ENCODE measurements at places on chromosomes 7 and 10.

DNA sequence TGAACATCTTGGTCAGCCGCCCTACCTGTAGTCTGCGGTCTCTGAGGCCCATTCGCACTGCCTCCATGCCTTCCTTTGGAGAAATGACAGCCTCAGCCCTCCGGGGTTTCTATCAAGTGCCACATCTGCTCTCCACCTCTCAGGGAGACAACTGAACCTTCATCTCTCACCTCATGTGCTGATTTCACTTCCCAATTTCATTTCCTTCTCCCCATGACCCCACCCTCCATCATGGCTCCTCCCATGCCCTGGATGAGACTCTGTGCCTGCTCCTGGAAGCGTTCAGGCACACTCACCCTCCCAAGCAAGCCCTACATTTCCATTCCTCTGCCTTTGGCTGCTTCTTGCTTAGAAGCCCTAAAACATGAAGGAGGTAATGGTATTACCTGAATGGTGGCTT, 7.8 kb upstream of the SCD start:
- peak; percentile 57 for DNase-seq

DNA sequence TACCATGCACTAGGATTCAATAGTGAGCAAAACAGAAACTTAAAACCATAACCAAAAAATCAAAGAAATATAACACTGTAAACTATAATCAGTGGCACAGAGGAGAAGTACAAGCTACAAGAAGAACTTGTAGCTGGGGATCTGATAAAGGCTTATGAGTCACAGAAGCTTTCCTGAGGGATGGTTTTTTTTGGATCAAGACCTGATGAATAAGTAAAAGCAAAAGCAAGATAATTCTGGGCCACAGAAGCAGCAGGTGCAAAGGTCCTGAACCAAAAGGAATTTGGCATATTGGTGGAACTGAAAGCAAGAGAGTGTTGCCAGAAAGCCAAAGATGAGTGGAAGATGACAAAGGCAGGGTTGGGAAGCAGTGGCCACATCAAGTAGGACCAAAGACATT, 37.4 kb upstream of the BET1 start:
- no peak for DNase-seq

DNA sequence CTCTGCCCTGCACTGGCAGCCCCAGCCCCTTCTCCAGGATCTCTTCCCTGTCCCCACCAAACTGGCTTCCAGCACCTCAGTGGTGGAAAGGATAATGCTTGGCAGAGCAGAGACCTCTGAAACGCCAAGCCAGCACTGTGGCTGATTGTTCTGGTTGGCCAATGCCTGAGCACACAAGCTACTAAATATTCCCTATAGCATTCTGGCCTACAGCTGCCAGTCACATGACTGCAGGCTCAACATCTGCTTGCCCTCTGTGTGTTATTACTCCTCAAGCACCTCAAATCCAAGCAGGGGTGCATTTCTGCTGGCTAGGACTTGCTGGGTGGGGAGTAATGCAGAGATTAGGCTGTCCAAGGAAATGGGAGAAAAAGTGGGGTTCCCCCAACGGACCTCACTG, 6.1 kb downstream of the TBATA start:
- no peak for DNase-seq

DNA sequence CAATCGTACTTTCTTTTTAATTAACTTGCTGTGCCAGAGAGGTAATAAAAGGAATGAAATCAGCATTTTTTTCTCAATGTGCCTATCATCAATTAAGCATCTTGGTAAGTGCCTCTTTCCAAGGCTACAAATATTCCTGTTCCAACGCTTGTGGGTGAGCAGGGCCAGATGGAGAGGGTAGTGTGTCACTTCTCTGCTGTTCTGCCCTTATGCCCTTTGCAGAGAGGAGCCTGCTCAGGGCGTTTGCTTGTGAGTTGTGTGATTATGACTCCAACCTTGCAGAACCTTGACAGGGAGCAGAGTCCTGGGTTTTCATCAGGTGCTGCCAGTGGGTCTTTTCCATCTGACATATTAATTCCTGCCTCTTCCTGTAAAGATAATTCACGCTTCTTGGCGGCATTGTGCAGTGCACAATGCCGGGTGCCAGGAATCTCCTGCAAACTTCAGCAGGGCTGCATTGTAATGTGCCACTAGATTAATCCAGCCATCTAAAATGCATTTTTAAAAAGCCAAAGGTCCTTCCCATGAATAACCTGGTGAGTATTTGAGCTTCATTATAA, 234.4 kb downstream of the ARHGAP12 start:
- DNase-seq: no peak

DNA sequence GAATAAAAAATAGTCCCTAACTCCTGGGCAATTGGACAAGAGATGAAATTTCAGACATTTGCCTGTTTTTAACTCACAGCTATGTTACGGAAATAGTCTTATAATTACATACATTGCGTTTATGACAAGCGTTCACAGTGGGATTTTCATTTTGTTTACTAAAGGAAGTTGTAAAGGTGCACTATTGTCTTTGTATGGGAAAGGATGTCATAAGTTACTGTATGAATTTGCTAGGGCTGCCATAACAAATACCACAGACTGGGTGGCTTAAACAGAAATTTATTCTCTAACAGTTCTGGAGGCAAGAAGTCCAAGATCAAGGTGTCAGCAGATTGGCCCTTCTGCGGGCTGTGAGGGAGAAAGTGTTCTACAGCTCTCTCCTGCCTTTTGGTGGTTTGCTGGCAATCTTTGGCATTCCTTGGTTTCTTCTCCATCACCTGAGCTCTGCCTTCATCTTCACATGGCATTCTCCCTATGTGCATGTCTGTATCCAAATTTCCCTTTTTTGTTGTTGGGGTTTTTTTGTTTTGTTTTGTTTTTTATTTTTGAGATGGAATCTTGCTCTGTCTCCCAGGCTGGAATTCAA, 5.6 kb downstream of the NFE2L3 start:
- no peak for DNase-seq

GRCh38 chr7:84700563-84701370, 486.1 kb downstream of the SEMA3D start:
- no peak for DNase-seq

DNA sequence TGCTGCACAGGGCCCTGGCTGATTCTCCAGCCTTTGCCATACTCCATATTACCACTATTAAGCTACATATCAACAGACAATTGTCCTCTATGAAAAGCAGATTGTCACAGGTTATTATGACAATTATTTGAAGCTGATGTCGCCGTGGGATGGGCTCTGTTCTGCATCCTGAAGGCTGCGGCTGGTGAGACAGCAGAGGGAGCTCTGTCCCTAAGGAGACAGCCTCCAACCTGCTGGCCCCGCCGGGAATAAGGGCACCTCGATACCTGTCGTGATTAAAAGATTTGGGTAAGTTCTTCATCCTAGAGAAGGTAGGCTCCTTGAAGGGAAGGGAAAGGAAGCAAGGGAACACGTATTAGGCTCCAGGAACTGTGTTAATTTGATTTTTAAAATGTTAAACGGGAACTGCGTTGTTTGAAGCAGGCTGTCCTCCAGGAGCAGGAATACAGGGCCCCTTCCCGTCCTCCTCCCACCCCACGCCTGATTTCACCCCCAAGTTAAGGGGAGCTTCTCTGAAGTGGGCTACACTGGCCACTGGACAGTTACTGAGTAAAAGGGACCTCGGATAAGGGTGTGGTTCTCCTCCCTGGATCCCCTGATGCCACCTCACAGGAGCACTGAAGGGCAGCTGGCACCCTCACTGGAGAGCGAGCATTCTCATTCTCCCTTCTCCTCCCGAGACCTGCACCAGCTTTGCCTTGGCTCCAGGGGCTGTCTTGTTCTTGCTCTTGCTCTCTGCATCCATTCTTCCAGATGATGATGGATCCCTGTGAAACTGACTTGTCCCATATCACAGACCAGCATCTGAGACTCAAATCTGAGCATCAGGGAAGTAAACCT, 11.8 kb upstream of the TIAL1 start:
- DNase-seq: no peak

DNA sequence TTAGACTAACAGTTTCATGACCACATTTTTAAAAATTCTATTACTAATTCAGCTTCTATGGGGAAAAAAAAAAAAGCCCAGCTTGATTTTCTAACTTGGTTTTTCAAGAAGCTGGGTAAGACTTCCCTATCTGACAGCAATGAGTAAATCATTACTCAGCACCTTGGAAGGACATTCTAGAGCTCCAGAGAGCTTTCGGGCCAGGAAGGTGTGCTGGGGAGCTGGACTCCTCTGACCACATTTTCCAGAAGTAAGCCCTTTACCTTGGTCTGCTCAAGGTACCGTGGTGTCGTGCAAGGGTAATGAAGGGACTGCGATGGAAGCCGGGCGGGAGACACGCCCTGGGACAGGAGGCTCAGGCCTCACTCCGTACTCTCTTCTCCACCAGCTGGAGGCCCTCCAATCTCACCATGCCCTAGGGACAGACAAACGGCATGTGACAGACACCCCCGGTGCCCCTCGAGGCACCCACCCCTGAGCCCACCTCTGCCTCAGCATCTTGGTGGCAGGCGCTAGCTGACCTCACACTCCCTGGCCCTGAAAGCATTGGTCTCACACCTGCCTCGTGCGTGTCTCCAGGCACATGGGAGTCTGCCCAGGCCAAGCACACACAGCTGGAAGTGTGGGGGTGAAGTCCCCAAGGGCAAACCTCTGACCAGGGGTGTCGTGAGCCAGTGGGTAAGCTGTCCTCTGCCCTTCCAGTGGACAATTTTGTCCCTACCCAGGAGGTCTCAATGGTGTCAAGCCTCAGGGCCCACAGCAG, 152.1 kb downstream of the OAT start:
- DNase-seq: no peak

DNA sequence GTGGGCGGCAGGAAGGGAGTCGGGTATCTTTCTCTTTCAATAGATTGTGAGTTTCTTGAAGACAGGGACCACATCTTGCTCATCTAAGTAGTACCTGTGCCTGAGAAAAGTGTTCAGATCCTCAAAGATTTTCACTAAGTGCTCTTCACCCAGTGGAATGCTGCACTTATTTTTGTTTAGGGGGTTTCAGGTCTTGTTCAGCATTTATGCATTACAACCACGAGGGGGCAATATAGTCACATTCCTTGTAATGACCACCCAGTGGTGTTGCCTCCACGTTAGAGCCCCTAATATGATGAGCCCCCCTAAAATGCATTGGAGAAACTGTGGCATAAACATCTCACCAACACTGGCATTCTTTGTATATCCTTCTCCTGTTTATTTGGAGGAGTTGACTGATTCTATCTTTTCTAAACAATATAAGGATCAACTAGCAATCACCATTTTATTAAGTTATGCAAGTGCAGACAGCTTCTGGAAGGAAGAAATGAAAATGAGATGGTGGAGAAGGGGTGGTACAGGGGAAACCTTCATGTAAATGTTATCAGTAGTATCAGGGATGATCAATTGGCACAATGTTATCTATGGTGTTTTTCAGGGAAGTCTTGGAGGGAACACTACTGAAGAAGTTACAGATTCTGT, 3.1 kb upstream of the PAPSS2 start:
- no peak for DNase-seq

- no peak for DNase-seq
Measured at GRCh38 chr7:153939177-153939576, 113.0 kb upstream of the DPP6 start.

All from GM12878 (cell line).